Smooth muscle cell of bladder (primary cell): ENCODE measurements at places on chromosomes 7 and 10. TPM values are rescaled to one million over a fixed set of nuclear protein-coding genes. Genes with fewer than 3 reads are reported as not detected.

The FAM131B gene
- 1.00 and 1.9 TPM in 2 replicates for total RNA-seq

The PRSS37 gene
- total RNA-seq: not detected in 2 replicates

The CPA4 gene
- 25.9 and 83.2 TPM in 2 replicates for total RNA-seq

The STK31 gene
- under 0.01 TPM in 1 of 2 replicates, not detected in the other for total RNA-seq

The ADAP1 gene
- 9.1 and 9.2 TPM in 2 replicates for total RNA-seq

The SPDYE5 gene
- not detected in 2 replicates for total RNA-seq

The POLR2J gene
- 39.7 and 40.0 TPM in 2 replicates for total RNA-seq

The NXPH1 gene
- total RNA-seq: not detected in 2 replicates

The SPDYE2B gene
- total RNA-seq: not detected in 2 replicates

The MNX1 gene
- not detected in 2 replicates for total RNA-seq

The NOS3 gene
- 1.3 TPM in 2 replicates for total RNA-seq

The CDHR1 gene
- under 0.01 TPM in 2 replicates for total RNA-seq

The TCAF2 gene
- total RNA-seq: 2.4 and 2.6 TPM in 2 replicates

The ITPRID1 gene
- not detected in 2 replicates for total RNA-seq

The FGL2 gene
- total RNA-seq: 58.2 and 114 TPM in 2 replicates

The H2BK1 gene
- total RNA-seq: not detected in 2 replicates

The SPOCK2 gene
- total RNA-seq: 0.37 and 0.43 TPM in 2 replicates

The NUPR2 gene
- total RNA-seq: not detected in 2 replicates

The OPN1SW gene
- not detected in 2 replicates for total RNA-seq

The PALD1 gene
- total RNA-seq: under 0.01 and 0.37 TPM in 2 replicates

The TDRD1 gene
- total RNA-seq: under 0.01 and 0.83 TPM in 2 replicates

The IGFBP1 gene
- total RNA-seq: 0.14 TPM in 1 of 2 replicates, not detected in the other

The FRA10AC1 gene
- total RNA-seq: 4.8 and 6.1 TPM in 2 replicates

The ADCYAP1R1 gene
- under 0.01 TPM in 1 of 2 replicates, not detected in the other for total RNA-seq

The SUMF2 gene
- 245 and 311 TPM in 2 replicates for total RNA-seq

The PCLO gene
- under 0.01 TPM in 2 replicates for total RNA-seq

The NCOA4 gene
- total RNA-seq: 208 and 235 TPM in 2 replicates

The INA gene
- total RNA-seq: 0.18 and 0.28 TPM in 2 replicates

The RBM20 gene
- total RNA-seq: under 0.01 TPM in 2 replicates

The TRIM50 gene
- not detected in 2 replicates for total RNA-seq

The LIPM gene
- not detected in 2 replicates for total RNA-seq

The RNF32 gene
- total RNA-seq: 1.1 and 1.4 TPM in 2 replicates

The GCK gene
- 1.0 and 1.4 TPM in 2 replicates for total RNA-seq

The CRYGN gene
- 0.14 and 0.74 TPM in 2 replicates for total RNA-seq

The HMX3 gene
- total RNA-seq: not detected in 2 replicates

The GBX1 gene
- total RNA-seq: not detected in 2 replicates

The OR2A12 gene
- not detected in 2 replicates for total RNA-seq

The NEUROD6 gene
- not detected in 2 replicates for total RNA-seq

The AGAP5 gene
- 2.6 and 4.0 TPM in 2 replicates for total RNA-seq

The CDK14 gene
- total RNA-seq: 23.3 and 33.9 TPM in 2 replicates

The UPK3BL2 gene
- total RNA-seq: 1.3 and 1.7 TPM in 2 replicates

The MMP21 gene
- under 0.01 and 0.09 TPM in 2 replicates for total RNA-seq

The ANLN gene
- 7.4 and 8.1 TPM in 2 replicates for total RNA-seq

The PAPOLB gene
- 0.09 and 0.14 TPM in 2 replicates for total RNA-seq

The PIP gene
- total RNA-seq: not detected in 2 replicates
